D341Med (cell line): ENCODE measurements at places on chromosomes 3 and 15.
A peak's percentile ranks its signal among the peaks of the same experiment; 100 is the strongest.

DNA sequence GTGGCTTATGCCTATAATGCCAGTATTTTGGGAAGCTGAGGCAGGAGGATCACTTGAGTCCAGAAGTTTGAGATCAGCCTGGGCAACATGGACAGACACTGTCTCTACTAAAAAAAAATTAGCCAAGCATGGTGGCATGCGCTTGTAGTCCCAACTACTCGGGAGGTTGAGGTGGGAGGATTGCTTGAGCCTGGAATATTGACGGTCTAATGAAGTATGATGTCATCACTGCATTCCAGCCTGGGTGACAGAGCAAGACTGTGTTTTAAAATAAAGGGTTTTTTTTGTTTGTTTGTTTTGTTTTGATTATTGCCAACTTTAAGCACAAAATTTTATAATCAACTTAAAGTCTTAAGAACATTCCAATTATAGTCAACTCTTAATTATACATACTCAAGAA is 6.8 kb downstream of the PLSCR1 start:
- DNase-seq, result no peak

GRCh38 chr3:147574621-147575020 is 165.5 kb downstream of the ZIC1 start:
- DNase-seq, result no peak

DNA sequence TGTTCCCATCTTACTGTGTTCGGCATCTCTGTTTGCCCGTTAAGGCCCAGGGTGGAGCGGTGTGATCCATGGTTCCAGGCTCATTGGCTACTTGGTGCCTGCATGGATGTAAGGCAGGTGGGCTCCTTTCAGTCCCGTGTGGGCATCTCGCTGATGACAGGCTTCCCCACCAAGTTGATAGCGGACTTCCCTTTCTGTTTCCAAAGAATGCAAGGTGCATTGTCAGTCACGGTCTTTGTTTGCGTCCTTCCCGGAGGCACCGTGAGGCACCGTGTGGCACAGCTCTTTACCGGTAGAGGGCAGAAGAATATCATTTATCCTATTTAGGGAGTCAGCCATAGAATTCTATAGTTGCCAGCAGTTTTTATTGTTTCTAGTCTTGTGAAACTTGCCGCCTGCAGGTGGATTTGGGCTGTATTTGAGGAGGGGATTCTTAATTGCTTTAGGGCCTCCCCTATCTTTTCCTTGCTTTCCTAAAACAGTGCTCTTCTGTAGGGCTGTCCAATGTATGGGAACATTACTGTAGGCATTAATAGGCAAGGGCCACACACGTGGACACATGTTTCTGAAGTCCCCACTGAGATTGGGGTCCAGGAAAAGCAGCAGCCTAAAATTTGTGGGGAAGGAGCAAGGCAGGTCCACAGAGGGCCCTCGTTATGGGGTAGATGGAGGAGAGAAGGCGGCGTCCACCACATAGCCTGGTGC is 244.1 kb downstream of the SLCO3A1 start:
- peak; percentile 76 for DNase-seq

DNA sequence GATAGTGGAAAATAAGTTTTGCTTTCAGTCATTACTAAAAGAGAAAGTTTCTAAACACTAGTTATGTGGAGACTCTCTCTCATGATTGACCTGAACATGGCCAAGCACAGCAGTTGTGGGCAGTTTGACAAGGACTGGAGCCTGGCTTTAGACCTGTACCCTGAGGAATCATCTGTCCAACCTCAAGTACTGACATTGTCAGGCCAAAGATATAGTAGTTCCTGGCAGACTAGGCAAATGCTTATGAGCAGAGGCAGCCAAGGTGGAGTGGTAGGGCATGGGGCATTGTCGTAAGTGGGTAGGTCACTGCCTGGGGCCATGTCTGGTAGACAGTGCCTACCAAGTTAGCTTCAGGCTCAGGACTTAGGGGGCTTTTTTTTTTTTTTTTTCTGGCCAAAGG is 20.9 kb downstream of the PLAAT1 start:
- DNase-seq, result no peak

DNA sequence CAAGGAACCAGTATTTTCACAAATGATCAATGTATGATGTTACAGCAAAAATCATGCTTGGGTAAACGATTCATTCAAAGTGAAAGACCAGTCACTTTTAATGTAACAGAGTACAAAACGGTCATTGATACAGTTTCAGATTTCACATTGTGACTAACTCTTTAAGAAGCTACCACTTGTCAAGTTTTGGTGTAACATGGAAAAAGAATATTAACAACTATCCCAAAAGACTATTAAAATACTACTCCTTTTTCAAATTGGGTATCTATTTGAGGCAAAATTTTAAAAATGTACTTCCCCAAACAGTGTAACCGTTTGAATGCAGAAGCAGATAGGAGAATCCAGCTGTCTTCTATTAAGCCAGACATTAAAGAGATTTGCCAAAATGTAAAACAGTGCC is 31.7 kb downstream of the AKAP13 start:
- DNase-seq, result no peak

GRCh38 chr3:25033407-25034029 is 394.5 kb upstream of the RARB start:
- DNase-seq, result peak; percentile 71
